Forelimb muscle (tissue), 1 donor: ENCODE measurements at places on chromosomes 11 and 22. TPM values are rescaled to one million over a fixed set of nuclear protein-coding genes. Genes with fewer than 3 reads are reported as not detected.

Gene RBMXL2
- polyA plus RNA-seq: not detected

- peak; percentile 19 for DNase-seq
Observed at GRCh38 chr11:7892840-7893254, 38.2 kb downstream of the OR10A6 start.

- DNase-seq: no peak
Observed at GRCh38 chr11:110071197-110071596, 22.0 kb upstream of the ZC3H12C start.

GRCh38 chr11:66142370-66143263, 72.5 kb downstream of the PACS1 start:
- DNase-seq: no peak

DNA sequence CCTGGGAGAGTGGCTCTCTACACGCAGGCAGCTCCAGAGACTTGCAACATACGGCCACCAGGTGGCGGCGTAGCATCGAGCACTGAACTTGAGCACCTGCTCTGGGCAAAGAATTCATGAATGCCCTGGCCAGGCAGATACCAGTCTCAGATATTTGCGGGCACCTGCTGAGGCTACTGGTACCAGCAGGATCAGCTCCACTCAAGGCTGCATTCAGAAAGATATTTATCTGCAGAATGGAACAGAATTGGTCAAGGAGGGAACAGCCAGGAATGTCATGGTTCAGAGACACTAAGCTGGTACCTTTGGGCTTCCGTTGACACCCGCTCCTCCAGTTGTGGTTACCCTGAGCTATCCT, 10.8 kb upstream of the CCDC86 start:
- DNase-seq: peak; percentile 36
